ENCODE measurements at places on chromosomes 5 and 9. TPM values are rescaled to one million over a fixed set of nuclear protein-coding genes. Genes with fewer than 3 reads are reported as not detected.

The DPYSL3 gene
- not detected for total RNA-seq

The IFNE gene
- not detected for total RNA-seq

The PRUNE2 gene
- 0.48 TPM for total RNA-seq

The SH2D3C gene
- not detected for total RNA-seq

The SLC4A9 gene
- not detected for total RNA-seq

The SPEF2 gene
- not detected for total RNA-seq

The SLC27A4 gene
- total RNA-seq: 24.4 TPM

GRCh38 chr9:27210588-27210987 lies 86.4 kb downstream of the EQTN start:
- DNase-seq: no peak

DNA sequence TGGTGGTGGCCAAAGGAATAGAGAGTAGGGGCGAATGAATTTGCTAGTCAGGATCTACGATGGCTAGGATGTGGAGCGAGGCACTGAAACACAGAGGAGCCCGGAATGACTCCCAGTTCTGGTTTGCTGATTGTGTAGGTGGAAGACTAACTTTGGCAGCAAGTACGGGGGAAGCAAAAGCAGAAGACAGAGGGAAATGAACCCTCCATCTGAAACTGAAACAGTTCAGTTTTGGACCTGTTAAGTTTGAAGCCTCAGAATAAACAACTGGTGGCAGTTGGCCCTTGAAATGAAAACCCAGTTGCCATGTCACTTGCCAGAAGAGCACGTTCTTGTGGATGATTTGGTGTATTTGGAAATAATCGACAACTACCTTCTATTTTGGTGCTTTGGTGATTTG lies 15.4 kb upstream of the SMIM15 start:
- DNase-seq: no peak

DNA sequence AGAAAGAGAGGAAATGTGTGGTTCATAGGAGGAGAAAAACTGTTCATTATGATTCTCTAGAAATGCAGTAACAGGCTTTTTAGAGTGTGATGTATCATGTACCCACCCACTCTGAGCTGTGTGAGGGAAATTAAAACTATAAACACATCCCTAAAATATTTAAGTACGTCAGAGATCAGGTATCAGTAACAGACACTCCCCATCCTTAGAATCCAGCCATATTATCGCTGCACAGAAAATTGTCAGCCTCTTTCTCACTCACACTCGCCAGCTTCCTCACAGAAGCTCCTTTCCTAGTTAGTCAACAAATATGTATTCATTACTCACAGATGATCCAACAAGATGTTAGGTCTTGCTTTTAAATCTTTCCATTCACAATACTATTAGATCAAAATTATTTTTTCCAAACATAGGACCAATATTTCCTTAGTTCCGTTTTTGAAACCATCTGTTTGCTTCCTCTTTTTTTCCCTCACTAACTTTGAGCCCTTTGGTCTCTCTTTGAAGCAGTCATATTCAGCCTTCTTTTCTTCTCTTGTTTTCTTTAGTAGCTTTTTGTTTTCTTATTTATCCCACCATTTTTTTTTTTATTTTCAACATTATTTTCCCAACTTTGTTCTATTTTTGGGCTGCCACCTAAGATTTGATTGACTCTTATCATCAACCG lies 13.6 kb upstream of the MAST4 start:
- DNase-seq: no peak

GRCh38 chr5:33557605-33558004 lies 116.8 kb downstream of the TARS1 start:
- peak; percentile 9 for DNase-seq

DNA sequence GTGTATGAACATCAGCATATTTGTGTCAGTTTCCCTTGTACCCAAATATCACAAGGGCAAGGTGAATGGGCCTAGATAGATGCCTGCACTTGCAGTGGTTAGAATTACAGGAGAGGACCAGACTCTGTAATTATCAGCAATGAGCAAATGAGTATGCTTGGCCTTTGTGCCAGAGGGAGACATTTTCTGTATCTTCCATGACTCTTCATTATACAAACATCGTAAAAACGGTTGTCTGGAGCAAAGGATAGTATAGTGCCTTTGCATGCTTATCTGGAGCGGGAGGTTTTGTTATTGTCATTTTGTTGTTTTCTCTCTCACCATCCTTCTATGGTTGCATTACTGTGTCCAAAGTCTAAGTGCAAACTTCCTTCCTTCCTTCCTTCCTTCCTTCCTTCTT lies 1568.5 kb upstream of the NUDT12 start:
- no peak for DNase-seq

GRCh38 chr9:121450241-121450640 lies 49.4 kb downstream of the GGTA1 start:
- DNase-seq: no peak

DNA sequence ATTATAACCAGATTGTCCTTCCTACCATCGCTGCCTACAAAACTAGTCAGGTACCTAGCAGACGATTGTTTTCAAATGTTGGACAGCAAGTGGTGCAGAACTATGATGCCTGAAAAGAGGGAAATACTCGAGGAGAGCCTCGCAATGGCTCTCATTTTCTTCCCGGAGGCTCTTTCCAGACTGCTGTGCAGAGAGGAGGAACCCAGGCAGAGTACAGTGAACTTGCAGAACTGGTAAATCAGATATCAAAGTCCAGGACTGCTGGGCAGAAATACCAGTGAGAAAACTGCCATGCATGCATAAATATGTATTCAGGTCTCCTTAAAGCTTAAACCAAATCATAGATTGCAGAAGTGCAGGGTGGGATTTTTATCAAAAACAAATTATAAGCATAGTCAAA lies 26.4 kb upstream of the UGT3A1 start:
- DNase-seq: no peak

DNA sequence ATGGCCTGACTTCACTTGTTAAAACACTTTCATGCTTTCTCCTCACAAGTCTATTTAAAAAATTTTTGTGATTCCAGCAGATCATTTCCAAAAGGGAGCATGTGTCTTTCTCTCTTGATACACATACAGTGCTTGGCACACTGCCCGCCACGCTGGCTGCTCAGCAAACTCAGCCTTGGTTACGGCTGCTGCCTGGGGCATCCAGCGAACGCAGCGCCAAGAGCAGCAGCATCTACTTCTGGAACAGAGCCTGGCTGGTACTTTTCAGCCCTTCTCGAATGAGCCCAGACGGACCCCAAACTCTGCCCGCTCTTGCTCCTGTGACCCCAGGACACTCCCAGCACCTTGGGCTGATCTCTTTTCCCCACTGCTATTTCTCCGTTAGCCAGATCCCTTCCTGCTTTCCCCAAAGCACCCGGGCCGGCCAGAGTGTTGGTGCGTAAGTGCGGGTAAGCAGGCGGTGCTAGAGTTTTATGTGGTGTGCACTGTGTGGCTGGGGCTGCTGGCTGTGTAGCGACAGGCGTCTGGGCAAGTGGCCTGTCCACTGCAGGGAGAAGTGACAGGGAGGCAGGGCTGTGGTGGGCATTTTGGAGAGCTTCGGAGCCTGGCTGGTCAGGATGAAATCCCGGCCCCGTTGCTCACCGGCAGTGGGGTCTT lies 73.2 kb downstream of the SH3PXD2B start:
- DNase-seq: no peak

DNA sequence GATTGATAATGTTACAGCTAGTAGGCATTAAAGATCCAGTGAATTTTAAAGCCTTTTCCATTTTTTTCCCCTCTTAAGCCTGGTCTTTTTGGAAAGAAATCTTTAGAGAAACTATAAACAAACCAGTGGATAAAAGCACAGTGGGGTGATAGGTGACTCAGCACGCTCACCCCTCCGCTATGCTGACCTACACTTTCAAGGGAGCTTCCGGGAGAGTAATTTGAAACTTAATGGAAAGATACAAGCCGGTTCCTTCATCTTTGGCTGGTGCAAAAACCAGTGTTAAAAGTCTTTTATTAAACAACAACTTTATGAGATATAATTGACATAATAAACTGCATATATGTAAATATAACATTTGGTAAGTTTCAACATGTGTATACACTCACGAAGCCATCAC lies 27.0 kb upstream of the ALDOB start:
- DNase-seq: no peak

DNA sequence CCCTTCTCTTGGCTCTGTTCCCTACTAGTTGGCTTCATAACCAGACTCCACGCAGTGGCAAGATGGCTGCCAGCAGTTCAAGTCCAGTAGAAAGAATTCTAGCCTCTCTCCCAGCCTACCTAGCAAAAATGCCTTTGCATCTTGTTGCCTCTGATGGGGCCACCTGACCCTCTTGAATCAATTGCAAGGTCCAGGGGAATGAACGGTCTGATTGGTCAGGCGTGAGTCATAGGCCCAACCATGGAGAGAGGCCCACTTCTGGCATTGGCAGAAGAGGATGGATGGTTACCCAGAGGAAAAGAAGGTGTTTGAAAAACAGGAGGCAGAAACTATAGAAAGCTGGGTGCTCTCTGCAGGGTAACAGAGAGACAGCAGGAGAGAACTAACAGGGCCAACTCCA lies 622.6 kb downstream of the CCDC171 start:
- DNase-seq: no peak

- DNase-seq: peak; percentile 96
Measured at GRCh38 chr9:74865177-74865576, 22.5 kb downstream of the TRPM6 start.

- DNase-seq: peak; percentile 85
Measured at GRCh38 chr9:135864447-135865049, 42.8 kb downstream of the CAMSAP1 start.

DNA sequence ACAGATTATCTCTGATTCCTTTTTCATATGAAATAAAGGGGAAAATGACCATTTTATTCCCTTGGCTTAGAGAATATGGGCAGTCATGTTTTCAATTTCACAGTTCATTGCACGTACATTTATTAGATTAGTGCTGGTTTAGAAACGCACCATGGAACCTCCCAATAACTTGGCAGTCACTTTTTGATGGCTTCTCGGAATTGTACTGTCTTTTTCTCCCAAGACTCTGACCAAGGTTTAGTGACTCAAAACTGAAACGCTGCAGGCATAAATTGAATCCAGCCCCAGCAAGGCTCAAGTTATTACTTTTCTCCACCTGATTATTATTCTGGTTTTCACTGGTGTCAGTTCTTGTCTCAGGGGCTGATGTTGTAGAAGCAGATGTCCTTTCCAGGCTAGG lies 55.6 kb upstream of the EGFLAM start:
- no peak for DNase-seq

DNA sequence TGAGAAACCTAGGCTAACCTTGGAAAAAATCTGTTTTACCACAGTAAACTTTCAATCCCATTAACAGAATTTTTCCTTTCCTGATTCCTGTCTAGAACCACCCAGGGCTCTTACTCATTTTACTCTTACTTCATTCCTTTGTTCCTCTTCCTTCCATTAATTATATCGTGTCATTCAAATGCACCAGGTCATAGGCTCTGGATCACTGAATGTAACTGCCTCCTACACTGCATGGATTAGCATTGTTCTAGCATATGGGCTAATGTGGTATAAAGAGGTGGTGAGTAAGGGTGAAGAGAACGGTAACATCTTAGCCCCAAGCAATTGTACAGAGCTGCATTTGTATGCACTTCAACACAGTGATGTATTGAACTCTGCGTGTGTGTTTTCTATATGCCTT lies 49.5 kb upstream of the SPINK5 start:
- no peak for DNase-seq

DNA sequence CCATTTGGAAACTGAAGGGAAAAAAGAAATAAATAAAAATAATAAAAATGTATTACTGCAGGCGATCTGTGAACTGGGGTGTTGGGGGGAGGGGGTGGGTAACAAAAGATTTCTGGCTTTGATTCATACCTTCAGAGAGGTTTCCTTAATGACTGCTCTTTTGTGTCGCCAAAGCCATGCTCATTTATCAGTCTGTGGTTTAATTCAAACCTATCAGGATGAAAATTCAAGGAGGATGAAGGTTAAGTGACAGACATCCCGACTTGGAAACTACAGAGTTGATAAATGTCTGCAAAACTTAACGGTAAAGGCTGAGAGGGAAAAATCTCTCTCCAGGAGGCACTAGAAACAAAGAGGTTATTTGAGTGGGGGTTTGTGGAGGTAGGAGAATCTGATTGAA lies 278.2 kb downstream of the PSAT1 start:
- DNase-seq: no peak

GRCh38 chr9:124718928-124719327 lies 52.2 kb downstream of the NR6A1 start:
- no peak for DNase-seq

Measured in Karpas-422 (cell line).